ENCODE measurements at places on chromosomes 6 and 20. TPM values are rescaled to one million over a fixed set of nuclear protein-coding genes. Genes with fewer than 3 reads are reported as not detected.

DNA sequence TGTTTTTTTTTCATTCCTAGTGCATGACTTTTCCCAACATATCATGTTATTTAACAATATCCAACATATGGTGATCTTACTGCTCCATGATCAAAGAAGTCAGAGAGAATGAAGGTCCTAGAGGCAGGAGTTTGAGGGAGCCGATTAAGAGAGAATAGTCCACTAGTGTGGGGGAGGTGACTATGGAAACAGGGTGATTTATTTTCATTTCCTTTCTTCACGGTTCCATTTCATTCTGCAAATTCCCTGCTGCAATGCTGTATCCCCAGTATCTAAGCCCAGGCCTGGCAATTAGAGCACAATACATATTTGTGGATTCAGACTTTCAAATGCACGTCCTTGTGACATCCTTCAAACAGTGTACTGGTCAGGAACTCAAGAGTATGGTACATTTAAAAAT, 91.4 kb downstream of the CD83 start:
- DNase-seq, result no peak

GRCh38 chr20:32764005-32764960, 2.1 kb downstream of the DNMT3B start:
- no peak for DNase-seq

- DNase-seq, result no peak
These were observed 6.5 kb downstream of the C20orf202 start for GRCh38 chr20:1209447-1210387.

DNA sequence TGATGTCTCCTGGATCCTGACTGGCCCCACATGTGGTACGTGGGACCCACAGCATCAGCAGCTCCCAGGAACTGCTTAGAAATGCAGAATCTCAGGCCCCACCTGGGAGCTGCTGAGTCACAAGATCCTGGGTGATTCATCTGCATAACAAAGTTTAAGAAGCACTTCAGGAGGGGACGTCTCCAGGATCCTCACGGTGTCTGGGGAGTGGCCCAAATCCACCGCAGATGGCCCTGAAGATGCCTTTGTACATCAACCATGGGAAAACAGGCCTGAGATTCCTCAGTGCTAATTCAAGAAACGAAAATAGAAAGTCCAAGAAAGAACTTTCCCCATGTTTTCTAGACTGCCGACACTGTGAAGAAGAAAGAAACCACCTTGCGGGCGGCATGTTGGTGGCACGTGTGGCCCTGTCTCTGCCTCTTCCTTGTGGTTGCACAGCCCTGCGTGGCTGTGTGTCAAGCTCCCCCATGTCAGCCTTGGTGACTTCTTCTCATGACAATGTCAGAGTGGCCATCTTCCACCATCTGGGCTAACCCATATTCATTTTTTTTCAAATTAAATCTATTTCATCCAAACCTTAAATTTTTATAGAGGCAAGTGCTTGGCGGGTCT, 26.1 kb downstream of the RRBP1 start:
- DNase-seq, result no peak

DNA sequence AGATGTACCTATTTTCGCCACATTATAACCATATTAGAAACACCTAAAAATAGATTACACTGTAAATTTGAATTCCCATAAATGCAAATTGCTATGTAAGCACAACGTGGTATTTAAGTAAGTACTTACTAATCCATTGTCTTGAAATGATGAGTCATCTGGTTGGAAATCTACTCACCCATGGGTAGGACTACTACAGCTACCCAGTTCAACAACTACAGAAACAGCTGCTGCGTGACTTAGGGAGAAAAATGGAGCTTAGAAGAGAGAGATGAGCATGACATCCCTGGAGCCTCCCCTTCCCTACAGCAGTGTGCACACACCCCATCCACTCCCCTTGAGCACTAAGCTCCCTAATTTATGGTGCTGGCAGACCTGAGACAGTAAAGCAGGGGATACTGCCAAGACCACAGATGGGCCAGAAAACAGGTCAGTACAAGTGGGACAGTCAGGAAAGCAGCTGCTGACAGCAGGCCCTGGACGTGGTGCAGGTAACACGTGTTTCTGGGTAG, 26.9 kb downstream of the RRAGD start:
- DNase-seq, result no peak

DNA sequence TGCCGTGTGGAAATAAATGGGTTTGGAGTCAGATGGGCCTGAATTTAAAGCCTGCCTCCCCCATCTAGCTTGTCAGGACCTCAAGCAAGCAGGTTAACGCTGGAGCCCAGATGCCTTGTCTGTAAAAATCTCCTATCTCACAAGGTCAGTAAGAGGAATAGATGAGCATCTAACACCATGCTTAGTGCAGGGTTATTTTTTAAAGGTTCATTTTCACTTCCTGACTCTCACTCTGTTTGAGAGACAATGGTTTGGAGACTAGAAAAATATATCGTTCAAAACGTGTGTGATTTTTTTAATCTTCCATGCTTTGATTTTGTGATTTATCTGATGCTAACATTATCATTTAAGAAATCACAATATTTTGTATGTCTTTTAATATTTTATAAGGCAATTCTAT, 114.0 kb upstream of the TAB2 start:
- no peak for DNase-seq

GRCh38 chr6:132085731-132086130, 134.6 kb upstream of the CCN2 start:
- no peak for DNase-seq

- no peak for DNase-seq
These were observed 216.5 kb downstream of the TFAP2C start for GRCh38 chr20:56845546-56846086.

- no peak for DNase-seq
These were observed 34.3 kb upstream of the TNFRSF21 start for GRCh38 chr6:47344022-47344421.

DNA sequence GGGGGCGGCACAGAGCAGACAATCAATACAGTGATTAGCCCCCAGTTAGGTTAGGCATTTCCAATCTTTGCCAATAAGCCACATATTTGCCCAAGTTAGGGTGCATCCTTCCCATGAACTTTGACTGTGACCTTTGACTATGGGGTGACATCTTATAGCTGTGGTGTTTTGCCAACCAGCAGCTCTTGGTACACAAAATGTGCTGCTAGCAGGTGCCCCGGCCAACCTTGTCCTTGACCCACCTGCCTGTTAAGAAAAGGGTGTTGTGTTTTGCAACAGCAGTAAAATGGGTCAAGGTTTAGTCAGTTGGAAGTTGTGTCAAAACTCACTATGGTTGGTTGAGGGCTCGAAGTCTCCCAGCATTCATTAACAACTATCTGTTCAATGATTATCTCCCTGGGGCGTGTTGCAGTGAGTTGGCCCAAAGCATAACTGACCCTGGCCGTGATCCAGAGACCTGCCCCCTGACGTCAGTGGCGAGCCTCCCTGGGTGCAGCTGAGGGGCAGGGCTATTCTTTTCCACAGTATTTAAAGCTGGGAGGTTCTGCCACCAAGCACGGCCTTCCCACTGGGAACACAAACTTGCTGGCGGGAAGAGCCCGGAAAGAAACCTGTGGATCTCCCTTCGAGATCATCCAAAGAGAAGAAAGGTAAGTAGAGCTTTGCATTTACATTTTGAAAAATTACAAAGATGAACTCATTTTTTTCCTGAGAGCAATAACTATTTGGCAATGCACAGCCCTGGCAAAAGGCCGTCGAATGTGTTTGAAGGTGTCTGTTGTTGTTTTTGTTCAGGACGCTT, at the start of gene PCK1:
TSS of gene PCK1 (plus strand) at position 557 of the 802 bp plus-strand sequence. CDS start 302 bp downstream, outside the sequence.
- DNase-seq, result no peak

KCTD20 gene
- total RNA-seq, result 62.4 TPM

TEAD3 gene
- 1.5 TPM for total RNA-seq

CGA gene
- not detected for total RNA-seq

NKAIN2 gene
- total RNA-seq, result not detected

RNF146 gene
- 18.3 TPM for total RNA-seq

All from activated T-helper 1 cell treated with anti-CD3 and anti-CD28 coated beads, Interleukin-12 subunit alpha, Interleukin-12 subunit beta, Interleukin-2, Interleukin-4 antibody, amounts not matched to agents 30 ng/mL and 10 ng/mL and 1 ng/mL, durations not matched to agents 14 hours and 24 hours and 36 hours (primary cell).